ENCODE measurements at places on chromosomes 3 and 15. TPM values are rescaled to one million over a fixed set of nuclear protein-coding genes. Genes with fewer than 3 reads are reported as not detected.
A peak's percentile ranks its signal among the peaks of the same experiment; 100 is the strongest.

Gene HYAL1
- 41.3 TPM for total RNA-seq

Gene MESP1
- 4.2 TPM for total RNA-seq

Gene CD200R1L
- total RNA-seq = not detected

- no peak for DNase-seq
- no peak overlapping the region for H3K27ac ChIP-seq
- H3K36me3 ChIP-seq = no peaks in the 10 kb centered on the region
- H3K4me1 ChIP-seq = no peaks in the 10 kb centered on the region
- no peaks in the 10 kb centered on the region for H3K27me3 ChIP-seq
Measured at GRCh38 chr3:110577854-110578253, 493.8 kb upstream of the NECTIN3 start.

DNA sequence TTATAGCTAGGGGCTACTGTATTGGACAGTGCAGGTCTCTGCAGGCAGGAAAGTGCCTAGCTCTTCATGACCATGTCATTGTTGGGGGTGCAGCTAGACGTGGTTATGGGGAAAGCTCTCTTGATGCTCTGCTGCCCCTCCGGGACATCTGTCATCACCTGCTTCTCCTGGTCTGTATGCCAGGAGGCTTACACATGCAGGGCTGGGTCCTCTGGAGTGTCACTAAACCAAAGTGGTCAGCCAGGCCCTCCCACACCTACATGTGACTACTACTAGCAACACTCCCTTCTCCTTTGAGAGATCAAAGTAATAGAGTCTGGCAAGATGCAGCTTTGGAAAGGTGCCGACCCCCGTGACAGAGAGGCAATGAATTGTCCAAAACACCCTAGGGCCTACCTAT, 98.5 kb downstream of the SST start:
- H3K4me3 ChIP-seq = no peak overlapping the region
- H3K27ac ChIP-seq = no peak overlapping the region
- H3K4me1 ChIP-seq = no peaks in the 10 kb centered on the region
- DNase-seq = no peak
- no peaks in the 10 kb centered on the region for H3K27me3 ChIP-seq
- no peaks in the 10 kb centered on the region for H3K36me3 ChIP-seq

GRCh38 chr3:141387516-141387915, 19.2 kb downstream of the ZBTB38 start:
- H3K27me3 ChIP-seq = no peaks in the 10 kb centered on the region
- no peak overlapping the region for H3K4me3 ChIP-seq
- peaks cover 7% of the 10 kb centered on the region for H3K4me1 ChIP-seq
- no peak for DNase-seq
- peak overlapping the region; percentile 79 for H3K27ac ChIP-seq

DNA sequence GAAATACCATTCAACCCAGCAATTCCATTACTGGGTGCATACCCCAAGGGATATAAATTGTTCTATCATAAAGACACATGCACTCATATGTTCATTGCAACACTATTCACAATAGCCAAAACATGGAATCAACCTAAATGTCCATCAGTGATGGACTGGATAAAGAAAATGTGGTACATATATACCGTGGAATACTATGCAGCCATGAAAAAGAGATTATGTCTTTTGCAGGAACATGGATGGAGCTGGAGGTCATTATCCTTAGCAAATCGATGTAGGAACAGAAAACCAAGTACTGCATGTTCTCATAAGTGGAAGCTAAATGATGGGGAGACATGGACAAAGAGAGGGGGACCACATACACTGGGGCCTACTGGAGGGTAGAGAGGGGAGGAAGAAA, 5.5 kb upstream of the MYRIP start:
- H3K4me3 ChIP-seq = no peak overlapping the region
- no peak overlapping the region for H3K27ac ChIP-seq
- H3K36me3 ChIP-seq = no peaks in the 10 kb centered on the region
- DNase-seq = no peak

- H3K4me3 ChIP-seq = no peak overlapping the region
- no peaks in the 10 kb centered on the region for H3K36me3 ChIP-seq
- DNase-seq = no peak
- H3K4me1 ChIP-seq = no peaks in the 10 kb centered on the region
- H3K27me3 ChIP-seq = no peaks in the 10 kb centered on the region
Measured at GRCh38 chr3:132911741-132912415, 126.3 kb upstream of the TMEM108 start.

GRCh38 chr3:58568572-58569286, 8.5 kb downstream of the FAM107A start:
- H3K36me3 ChIP-seq = no peaks in the 10 kb centered on the region
- no peaks in the 10 kb centered on the region for H3K27me3 ChIP-seq
- peak; percentile 70 for DNase-seq
- no peak overlapping the region for H3K27ac ChIP-seq
- peaks cover 2% of the 10 kb centered on the region for H3K4me1 ChIP-seq
- no peak overlapping the region for H3K4me3 ChIP-seq

- peak overlapping the region; percentile 68 for H3K4me3 ChIP-seq
- no peak for DNase-seq
- H3K27ac ChIP-seq = peak overlapping the region; percentile 87
- H3K27me3 ChIP-seq = no peaks in the 10 kb centered on the region
- H3K36me3 ChIP-seq = no peaks in the 10 kb centered on the region
- peaks cover 16% of the 10 kb centered on the region for H3K4me1 ChIP-seq
Measured at GRCh38 chr15:89998923-89999675, 2.0 kb upstream of the ZNF710 start.

DNA sequence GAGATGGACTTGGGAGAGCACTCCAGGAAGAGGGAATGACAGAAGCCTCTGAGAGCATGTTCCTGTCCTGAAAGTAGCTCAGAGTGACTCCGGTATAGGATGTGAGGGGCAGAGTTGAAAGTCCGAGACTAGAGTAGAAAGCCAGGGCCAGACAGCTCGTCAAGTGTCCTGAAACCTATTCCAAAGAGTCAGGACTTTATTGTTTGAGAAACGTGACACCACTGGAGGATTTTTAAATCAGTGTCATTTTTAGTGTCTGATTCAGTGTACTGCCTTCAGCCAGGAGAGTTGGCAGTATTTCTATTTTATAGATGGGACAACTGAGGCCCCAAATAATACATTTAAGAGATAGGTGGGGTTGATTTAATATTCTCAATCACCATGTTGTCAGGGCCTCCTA, 1.6 kb upstream of the RBMS3 start:
- H3K27ac ChIP-seq = no peak overlapping the region
- H3K4me3 ChIP-seq = peak overlapping the region; percentile 51
- H3K27me3 ChIP-seq = no peaks in the 10 kb centered on the region
- H3K36me3 ChIP-seq = no peaks in the 10 kb centered on the region
- no peaks in the 10 kb centered on the region for H3K4me1 ChIP-seq
- no peak for DNase-seq

Data from left lung (tissue), 14 donors.